ENCODE measurements at places on chromosomes 3 and 15.

DNA sequence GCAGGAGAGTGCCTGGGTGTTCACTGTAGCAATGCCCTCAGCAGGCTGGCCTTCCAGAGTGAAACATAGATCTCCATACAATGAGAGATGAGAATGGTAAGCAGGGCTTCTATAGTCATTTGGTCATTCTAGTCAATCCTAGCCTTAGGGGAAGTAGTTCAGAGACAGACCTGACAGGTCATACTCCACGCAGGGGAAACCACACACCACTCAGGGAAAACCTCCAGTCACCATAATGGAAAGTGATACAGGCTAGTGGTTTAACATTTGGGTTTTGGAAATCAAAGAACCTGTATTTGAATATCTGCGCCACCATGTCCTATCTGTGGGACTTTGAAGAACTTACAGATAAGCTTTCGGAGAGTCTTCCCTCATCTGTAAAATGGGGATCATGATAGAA is 425.7 kb upstream of the PPP2R3A start:
- no peak for DNase-seq

GRCh38 chr3:108053067-108053466 is 37.8 kb downstream of the CD47 start:
- DNase-seq, result peak; percentile 34

DNA sequence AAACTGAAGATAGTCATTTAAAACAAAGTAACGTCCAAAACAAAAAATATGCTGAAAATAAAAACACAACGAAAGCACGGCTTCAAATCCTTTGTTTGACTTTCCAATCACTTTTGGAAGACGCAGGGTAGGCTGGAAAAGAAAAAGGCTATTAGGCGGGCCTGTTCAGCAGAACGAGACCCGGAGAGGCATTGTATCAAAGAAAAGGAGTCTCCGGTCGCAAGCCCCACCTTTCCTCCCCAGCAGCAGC is 691 bp downstream of the SENP7 start:
- no peak for DNase-seq

GRCh38 chr15:45612790-45613415 is 21.9 kb upstream of the SQOR start:
- DNase-seq, result peak; percentile 59

GRCh38 chr3:104642827-104643226 is 723.9 kb upstream of the ALCAM start:
- peak; percentile 85 for DNase-seq

- peak; percentile 9 for DNase-seq
These were observed 83.9 kb upstream of the MEF2A start for GRCh38 chr15:99481951-99482230.

DNA sequence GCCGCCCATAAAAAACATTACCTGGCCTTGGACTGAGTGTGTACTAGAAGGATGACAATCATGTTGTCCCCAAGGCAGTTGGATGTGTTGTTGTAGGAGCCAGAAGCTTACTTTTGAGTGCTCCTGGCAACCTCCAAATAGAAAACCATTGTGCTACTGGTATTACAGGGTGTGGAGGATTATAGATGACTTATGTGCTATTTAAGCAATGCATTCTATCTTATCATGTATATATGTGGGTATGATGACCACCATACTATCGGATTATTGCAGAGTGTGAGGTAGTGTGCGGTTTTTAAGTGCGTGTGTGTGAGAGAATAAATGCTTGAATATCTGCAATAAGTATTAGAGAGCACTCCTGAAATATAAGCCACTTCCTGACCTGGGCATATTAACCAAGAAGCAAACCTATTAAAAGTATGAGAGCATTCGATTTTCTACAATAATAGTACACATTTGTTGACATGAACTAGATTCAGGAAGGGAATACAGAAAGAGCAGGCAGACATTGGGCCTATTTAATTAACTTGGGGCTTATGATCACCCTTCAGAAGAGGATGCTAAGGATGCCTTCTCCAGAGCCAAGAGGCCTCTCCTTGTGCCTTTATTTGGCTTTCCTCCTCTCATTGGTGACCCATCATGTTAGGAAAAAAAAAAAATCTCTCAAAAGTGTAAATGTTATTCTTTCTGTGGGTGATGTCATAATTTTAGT is 11.7 kb upstream of the MBNL1 start:
- no peak for DNase-seq

DNA sequence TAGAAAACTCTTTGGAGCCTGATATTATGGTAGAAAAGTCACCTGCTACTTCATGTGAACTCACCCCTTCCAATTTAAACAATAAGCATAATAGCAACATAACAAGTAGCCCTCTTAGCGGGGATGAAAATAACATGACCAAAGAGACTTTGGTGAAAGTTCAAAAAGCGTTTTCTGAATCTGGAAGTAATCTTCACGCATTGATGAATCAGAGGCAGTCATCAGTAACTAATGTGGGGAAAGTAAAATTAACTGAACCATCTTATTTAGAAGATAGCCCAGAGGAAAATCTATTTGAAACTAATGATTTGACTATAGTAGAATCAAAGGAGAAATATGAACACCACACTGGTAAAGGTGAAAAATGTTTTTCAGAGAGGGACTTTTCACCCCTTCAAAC is 5.1 kb upstream of the SCG5 start:
- DNase-seq, result no peak

- DNase-seq, result peak; percentile 54
These were observed 147.6 kb downstream of the IL20RB start for GRCh38 chr3:137105277-137105977.

- DNase-seq, result peak; percentile 34
These were observed 637 bp upstream of the CCNDBP1 start for GRCh38 chr15:43184407-43185124.

- no peak for DNase-seq
These were observed 478.5 kb upstream of the EPHA3 start for GRCh38 chr3:88628901-88629300.

DNA sequence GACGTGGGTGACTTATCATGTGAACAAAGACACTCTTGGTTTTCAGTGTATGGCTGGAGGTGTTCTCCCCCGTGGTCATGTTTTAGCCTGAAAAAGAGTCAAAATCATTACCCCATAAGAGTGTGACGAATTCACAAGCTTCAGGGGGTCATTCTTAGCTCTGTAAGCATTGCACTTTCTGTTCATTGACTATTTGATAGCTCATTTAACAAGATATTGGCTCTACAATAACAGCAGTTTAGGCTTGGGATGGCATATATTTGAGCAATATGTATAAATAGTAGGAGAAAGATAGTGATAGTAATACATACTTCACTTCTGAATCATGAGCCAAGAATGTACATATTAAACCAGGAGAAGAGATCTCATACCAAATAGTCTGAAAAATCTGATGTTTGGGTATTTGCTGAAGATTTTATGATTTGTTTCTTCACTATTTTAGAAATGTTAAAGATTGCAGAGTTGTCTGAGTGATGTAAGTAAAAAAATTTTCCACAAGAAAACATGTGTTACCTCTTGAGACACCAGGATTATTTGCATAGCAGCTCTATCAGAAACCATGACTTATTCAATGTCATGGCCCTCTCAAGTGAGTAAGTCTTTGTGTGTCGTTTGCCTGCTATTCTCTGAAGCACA is 996.0 kb downstream of the OTOL1 start:
- DNase-seq, result no peak

GRCh38 chr3:144426366-144426765 is 454.7 kb downstream of the DIPK2A start:
- no peak for DNase-seq

- no peak for DNase-seq
These were observed 252.4 kb upstream of the CCDC54 start for GRCh38 chr3:107124885-107125284.

DNA sequence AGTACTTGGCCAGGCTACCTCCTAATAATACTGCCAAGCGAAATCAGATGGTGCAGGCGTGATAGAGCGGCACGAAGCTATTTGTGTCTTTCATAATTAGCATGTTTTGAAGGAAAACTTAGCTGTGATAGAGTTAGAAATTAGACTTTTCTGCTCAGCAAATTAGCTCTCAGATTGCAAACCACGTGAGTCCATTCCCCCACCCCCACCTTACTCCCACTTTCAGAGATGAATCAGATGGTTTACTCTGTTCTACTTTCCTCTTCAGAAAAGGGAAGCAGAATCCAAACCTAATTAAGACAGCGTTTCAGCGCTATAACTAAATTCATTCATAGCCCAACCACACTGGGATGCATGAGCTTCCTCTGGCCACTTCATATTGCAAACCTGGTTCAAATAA is 214.6 kb downstream of the SLCO3A1 start:
- DNase-seq, result no peak

- no peak for DNase-seq
These were observed 50.5 kb upstream of the LRRFIP2 start for GRCh38 chr3:37224879-37225278.

- DNase-seq, result no peak
These were observed 54.2 kb downstream of the PIK3R4 start for GRCh38 chr3:130692455-130692854.

DNA sequence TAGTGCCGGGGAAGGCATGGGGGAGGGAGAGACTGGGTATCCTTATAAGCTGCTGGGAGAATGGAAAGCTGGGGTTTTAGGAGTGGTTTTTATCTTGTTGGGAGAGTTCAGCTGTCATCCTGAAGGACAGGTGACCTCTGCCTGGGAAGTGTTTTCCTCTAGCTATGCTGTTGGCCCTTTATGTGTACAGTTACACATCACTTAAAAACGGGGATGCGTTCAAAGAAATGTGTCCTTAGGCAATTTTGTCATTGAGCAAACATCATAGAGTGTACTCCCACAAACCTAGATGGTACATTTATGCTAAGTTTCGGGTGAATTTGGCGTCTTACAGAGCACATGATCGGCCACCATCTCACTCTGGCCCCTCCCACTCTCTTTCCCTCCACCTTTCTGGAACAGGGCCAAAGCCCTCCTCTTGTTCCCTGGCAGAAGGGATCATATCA is 164.3 kb upstream of the NUDT16 start:
- peak; percentile 44 for DNase-seq

- no peak for DNase-seq
These were observed 72.5 kb downstream of the SNTN start for GRCh38 chr3:63724987-63725386.

DNA sequence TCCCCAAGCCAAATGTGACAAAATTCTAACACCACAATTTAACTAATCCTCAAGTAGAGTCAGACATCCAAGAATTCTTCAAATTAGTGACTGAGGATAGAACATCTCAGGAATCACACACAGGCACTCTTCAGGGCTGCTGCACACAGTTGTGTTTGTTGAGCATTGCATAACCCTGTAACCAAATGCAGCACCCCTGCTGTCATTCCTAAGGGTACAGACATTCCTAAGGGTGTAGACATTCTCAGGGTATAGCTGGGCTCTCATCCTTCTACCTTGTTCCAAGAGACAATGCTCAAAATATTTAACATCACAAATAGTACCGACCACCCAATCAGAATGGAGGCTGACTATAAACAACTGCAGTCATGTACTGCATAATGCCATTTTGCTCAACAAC is 107.1 kb upstream of the UBE2E2 start:
- no peak for DNase-seq

DNA sequence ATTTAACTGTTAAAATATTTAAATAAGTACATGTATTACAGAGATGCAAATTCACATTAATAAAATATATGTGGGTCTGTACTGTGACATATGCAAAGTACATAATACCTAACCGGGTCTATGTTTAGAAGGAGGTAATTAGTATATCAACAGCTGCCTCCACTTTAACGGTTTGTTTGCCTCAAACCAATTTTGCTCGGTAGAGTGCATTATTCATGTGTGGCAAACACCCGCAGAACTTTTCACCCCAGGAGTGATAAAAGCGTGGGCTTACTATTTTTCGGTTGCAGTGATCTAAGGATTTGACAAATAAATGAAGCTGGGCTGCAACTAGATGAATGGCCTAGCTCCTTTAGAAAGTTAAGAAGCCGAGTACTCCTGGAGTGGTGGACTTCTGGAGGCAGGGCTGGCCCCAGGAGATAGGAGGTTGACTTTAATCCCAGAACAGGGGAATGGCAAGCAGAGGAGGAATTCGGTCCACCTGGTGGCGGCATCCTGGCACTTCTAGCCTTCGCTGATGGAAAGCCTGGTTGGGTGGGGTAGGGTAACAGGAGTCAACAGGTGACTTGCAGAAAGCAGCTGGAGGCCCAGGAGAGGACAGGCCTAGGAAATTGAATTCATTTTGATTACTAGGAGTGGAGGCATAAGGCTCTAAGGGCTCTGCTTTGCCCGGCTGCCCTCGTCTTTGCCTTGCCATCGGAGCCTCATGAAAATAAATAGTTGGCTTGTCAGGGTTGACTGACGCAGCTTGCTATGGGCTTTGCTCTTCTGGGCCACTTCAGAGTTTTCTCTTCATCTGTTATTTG is 2.4 kb downstream of the SLCO3A1 start:
- peak; percentile 91 for DNase-seq

GRCh38 chr3:27200721-27201489 is 168.3 kb downstream of the NEK10 start:
- DNase-seq, result peak; percentile 34

- peak; percentile 57 for DNase-seq
These were observed 48.0 kb upstream of the TSPAN3 start for GRCh38 chr15:77118882-77119321.

DNA sequence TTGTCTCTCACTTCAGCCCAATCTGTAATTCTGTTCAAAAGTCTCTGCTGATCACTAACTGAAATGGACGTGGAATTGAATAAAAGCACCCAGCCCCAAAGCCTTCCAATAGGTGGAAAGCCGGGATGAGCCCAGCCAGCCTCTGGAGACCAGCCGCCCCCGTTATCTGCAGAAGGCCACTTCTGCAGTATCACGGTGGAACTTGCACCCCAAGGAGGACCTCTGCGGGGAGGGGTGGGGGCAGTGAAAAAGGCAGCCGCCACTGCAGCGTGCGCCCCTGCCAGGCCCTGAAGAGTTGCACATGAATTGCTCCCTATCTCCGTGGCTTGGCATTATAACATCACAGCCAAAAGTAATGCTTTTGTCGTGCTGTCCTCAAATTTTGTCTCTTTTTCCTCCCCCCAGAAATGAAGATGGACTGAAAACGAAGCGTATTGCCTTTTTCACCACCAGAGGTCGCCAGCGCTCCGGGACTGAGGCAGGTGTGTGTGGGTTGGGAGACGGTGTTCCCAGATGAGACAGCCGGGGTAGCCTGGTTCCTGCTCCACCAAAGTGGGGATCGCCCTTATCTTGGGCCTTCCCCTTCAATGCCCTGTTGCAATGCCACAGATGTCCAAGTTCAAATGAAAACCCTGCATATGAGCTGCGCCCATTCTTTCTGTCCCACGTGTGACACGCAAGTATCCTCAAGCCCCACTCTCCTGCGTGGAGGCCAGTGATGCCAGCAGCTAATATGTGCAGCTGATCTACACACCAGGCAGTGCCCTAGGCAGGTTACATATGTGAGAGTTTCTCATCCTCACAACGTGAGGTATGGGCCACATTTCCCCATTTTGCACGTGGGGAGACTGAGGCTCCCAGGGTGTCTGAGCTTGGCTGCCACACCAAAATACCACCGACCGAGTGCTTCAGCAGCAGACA is 96.0 kb downstream of the LRRK1 start:
- peak; percentile 71 for DNase-seq

Measured in NCI-H69 (cell line).